ENCODE measurements at places on chromosomes 12 and 14. TPM values are rescaled to one million over a fixed set of nuclear protein-coding genes. Genes with fewer than 3 reads are reported as not detected.
A peak's percentile ranks its signal among the peaks of the same experiment; 100 is the strongest.

ESR2 gene
- 0.35 TPM for total RNA-seq

OTUB2 gene
- 7.7 TPM for total RNA-seq

DNA sequence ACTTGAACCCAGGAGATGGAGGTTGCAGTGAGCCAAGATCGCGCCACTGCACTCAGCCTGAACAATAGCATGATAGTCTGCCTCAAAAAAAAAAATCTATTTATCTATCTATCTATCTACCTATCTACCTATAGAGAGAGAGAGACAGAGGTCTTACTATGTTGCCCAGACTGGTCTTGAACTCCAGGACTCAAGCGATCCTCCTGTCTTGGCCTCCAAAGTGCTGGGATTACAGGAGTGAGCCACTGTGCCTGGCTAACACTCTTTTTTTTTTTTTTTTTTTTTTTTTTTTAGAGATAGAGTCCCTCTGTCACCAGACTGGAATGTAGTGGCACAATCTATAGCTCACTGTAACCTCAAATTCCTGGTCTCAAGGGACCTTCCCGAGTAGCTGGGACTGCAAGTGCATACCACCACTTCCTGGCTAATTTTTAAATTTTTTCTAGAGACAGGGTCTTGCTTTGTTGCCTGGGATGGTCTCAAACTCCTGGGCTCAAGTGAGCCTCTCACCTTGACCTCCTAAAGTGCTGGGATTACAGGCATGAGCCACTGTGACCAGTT lies 1.9 kb downstream of the FAM186A start:
- H3K4me3 ChIP-seq, result no peak overlapping the region
- no peaks in the 10 kb centered on the region for H3K36me3 ChIP-seq
- H3K27ac ChIP-seq, result no peak overlapping the region

DNA sequence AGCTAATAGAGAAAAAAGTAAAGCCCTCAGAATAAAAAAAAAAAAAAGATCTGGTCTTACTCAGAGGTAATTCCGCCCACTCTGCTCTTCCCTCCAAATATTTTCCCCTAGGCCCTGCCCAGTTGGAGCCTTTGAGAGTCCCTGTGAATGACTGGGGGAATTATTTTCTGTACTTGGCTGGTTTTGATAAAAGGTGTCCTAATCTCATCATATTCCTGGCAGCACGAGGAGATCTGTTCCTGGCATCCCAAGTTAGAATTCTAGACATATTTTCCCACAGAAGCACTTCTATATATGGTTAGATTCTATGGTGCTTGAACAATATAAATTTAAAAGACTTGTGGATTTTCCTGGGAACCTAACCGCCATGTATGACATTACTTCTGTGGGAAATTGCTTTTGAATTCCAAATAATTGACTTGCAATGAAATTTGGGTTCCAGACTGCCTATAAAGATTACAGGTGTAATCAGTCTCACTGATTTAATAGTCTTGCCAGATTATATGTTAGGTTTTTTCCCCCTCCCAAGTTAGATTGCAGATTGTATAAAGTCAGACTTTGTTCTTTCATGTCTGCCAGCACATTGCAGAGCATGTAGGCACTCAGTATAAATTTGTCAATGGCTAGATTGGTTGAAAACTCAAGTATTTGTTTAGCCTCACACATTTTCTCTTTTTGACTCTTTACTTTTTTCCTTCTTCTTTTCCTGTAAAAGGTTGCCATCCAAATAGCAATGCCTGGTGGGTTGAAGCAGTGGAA lies 12.3 kb downstream of the GPX2 start:
- H3K27ac ChIP-seq, result no peak overlapping the region
- no peak for DNase-seq
- H3K4me1 ChIP-seq, result no peaks in the 10 kb centered on the region
- H3K4me3 ChIP-seq, result no peak overlapping the region

GRCh38 chr14:100135073-100135472 lies 24.4 kb downstream of the DEGS2 start:
- H3K4me3 ChIP-seq, result no peak overlapping the region
- H3K27me3 ChIP-seq, result no peaks in the 10 kb centered on the region
- no peak overlapping the region for H3K27ac ChIP-seq
- no peak for DNase-seq
- no peaks in the 10 kb centered on the region for H3K36me3 ChIP-seq
- H3K4me1 ChIP-seq, result no peaks in the 10 kb centered on the region

DNA sequence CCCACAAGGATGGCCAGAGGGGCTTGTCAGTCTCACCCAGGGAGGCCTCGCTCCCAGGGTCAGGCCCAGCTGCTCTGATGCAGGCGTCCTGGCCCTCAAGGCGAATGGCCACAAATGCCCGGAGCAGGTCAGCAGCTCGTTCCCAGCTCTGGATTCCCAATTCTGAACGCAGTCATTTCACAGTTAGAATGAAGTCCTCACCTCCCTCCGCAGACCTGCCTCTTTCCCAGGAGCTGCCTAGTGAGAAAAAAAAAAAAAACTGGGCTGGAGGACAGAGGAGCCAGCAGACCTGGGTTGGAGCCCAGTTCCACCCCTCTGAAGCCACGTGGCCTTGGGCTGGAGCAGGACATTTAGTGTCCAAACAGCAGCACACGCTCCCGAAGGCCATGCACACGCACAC lies 62.2 kb upstream of the DIO3 start:
- no peak overlapping the region for H3K27ac ChIP-seq
- no peak for DNase-seq
- no peaks in the 10 kb centered on the region for H3K4me1 ChIP-seq
- H3K36me3 ChIP-seq, result no peaks in the 10 kb centered on the region
- H3K27me3 ChIP-seq, result no peaks in the 10 kb centered on the region

- H3K4me1 ChIP-seq, result no peaks in the 10 kb centered on the region
- H3K4me3 ChIP-seq, result no peak overlapping the region
- no peak overlapping the region for H3K27ac ChIP-seq
- H3K36me3 ChIP-seq, result no peaks in the 10 kb centered on the region
- H3K27me3 ChIP-seq, result no peaks in the 10 kb centered on the region
Observed at GRCh38 chr12:129961091-129961490, 57.3 kb upstream of the TMEM132D start.

GRCh38 chr12:19150273-19150900 lies 20.9 kb downstream of the PLEKHA5 start:
- H3K36me3 ChIP-seq, result no peaks in the 10 kb centered on the region
- no peaks in the 10 kb centered on the region for H3K4me1 ChIP-seq
- no peak overlapping the region for H3K27ac ChIP-seq
- H3K4me3 ChIP-seq, result no peak overlapping the region
- no peak for DNase-seq

GRCh38 chr12:103930787-103931735 lies 851 bp downstream of the HSP90B1 start:
- H3K4me3 ChIP-seq, result peak overlapping the region; percentile 92
- H3K4me1 ChIP-seq, result peaks cover 37% of the 10 kb centered on the region
- H3K27me3 ChIP-seq, result no peaks in the 10 kb centered on the region
- peak overlapping the region; percentile 75 for H3K27ac ChIP-seq

- H3K4me3 ChIP-seq, result no peak overlapping the region
- H3K36me3 ChIP-seq, result no peaks in the 10 kb centered on the region
- no peaks in the 10 kb centered on the region for H3K4me1 ChIP-seq
- H3K27me3 ChIP-seq, result peaks cover 2% of the 10 kb centered on the region
- no peak for DNase-seq
Observed at GRCh38 chr14:79064214-79064613, 894.0 kb downstream of the NRXN3 start.

UTP20 gene
- 31.3 TPM for total RNA-seq

CD63 gene
- 869 TPM for total RNA-seq

- DNase-seq, result peak; percentile 2
- H3K27me3 ChIP-seq, result no peaks in the 10 kb centered on the region
- H3K4me3 ChIP-seq, result no peak overlapping the region
- no peak overlapping the region for H3K27ac ChIP-seq
Observed at GRCh38 chr12:125890971-125891370, 825.7 kb downstream of the AACS start.

SLCO1B1 gene
- not detected for total RNA-seq

DNA sequence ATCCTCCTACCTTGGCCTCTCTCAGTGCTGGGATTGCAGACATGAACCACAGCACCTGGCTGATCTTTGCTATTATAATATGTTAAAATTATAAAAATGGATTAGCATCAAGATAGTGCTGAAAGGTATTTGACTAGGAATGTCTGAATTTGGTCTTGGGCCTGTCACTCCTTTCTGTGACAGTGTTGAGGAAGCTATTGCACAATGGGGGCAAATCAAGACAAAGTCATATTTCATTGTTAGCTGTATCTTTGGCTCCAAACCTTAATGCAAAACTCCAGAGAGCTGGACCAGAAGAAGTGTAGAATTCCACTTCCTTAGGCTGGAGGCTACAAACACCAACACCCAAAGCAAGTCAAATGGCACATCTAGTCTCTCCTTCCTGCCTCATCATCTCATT lies 42.2 kb downstream of the ZCRB1 start:
- no peaks in the 10 kb centered on the region for H3K27me3 ChIP-seq
- DNase-seq, result no peak
- no peaks in the 10 kb centered on the region for H3K36me3 ChIP-seq
- H3K4me3 ChIP-seq, result no peak overlapping the region

GRCh38 chr12:1421091-1421846 lies 173.1 kb downstream of the FBXL14 start:
- no peaks in the 10 kb centered on the region for H3K27me3 ChIP-seq
- H3K27ac ChIP-seq, result no peak overlapping the region
- H3K36me3 ChIP-seq, result peaks cover 5% of the 10 kb centered on the region
- no peaks in the 10 kb centered on the region for H3K4me1 ChIP-seq
- DNase-seq, result no peak
- no peak overlapping the region for H3K4me3 ChIP-seq

GRCh38 chr14:32645551-32645950 lies 293.1 kb upstream of the NPAS3 start:
- no peaks in the 10 kb centered on the region for H3K36me3 ChIP-seq
- H3K27ac ChIP-seq, result no peak overlapping the region
- H3K4me3 ChIP-seq, result no peak overlapping the region
- no peaks in the 10 kb centered on the region for H3K27me3 ChIP-seq
- no peak for DNase-seq

GRCh38 chr12:52020539-52021336 lies 14.0 kb downstream of the TAMALIN start:
- no peak overlapping the region for H3K27ac ChIP-seq
- H3K4me1 ChIP-seq, result peaks cover 11% of the 10 kb centered on the region
- DNase-seq, result peak; percentile 44
- no peaks in the 10 kb centered on the region for H3K27me3 ChIP-seq
- no peak overlapping the region for H3K4me3 ChIP-seq

DNA sequence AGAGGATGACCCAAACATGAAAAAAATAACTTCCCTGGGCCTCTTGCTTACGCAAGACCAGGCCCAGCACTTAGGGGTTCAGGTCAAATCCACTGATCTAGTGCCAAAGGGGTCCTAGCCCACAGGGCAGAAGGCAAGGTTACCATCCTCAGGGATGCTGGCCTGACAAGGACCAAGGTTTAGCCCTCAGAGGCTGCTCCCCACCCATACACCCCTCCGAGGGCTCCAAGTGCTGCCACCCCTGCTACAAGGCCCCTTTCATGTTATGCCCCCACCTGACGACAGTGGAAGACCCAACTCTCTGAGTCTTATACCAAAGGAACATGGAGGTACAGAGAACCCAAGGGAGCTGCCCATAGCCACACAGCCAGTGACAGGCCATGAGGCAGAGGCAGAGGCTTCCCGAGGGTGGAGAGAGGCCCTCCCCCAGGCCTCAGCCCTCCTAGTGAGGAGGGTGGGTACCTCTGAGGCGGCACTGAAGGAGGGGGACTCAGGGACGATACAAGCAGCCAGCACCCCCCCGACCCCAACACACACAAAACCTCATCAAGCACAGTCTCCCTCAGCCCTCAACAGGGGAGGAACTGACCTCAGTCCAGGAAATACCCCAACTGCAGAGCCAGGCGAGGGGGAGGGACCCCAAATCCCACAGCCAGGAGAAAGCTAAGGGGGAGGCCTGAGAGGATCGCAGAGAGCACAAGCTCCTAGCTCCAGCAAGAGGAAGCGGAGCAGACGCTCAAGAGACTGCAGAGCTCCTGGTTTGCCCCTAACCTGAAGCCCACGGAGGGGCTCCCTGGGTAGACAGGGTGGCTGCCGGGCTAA lies 37.0 kb downstream of the ANAPC7 start:
- H3K4me3 ChIP-seq, result no peak overlapping the region
- H3K4me1 ChIP-seq, result no peaks in the 10 kb centered on the region
- no peak overlapping the region for H3K27ac ChIP-seq
- H3K36me3 ChIP-seq, result peaks cover 4% of the 10 kb centered on the region

DNA sequence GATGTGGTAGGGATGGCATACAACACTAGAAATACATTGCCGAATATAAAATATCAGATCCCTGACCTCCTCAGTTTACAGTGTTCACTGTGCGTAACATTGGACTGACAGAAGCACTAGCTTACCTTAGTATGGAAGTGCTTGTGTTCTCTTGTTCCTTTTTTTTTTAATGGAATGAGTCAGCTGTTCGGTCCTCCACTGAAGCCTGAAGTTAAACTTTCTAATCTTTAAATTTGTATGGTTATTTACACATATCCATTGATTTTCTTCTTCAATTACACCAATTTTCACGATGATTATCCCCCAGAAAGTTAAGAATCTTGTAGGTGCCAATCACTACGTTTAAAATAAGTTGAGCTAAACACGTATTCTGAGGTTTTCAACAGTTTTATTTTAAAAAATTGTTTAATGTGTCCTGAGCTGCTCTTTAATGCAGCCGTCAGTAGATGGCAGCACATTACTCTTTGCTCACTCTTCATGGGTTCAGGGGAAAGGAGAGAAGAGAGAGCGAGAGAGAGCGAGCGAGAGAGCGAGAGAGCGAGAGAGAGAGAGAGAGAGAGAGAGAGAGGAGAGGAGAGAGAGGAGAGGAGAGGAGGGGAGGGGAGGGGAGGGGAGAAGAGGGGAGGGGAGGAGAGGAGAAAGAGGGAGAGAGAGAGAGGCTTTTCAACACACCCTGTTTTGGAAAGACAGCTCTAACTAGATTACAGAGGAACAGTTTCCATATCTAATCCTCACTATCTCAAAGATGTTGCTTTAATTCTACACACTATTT lies 134.7 kb upstream of the SCAF11 start:
- peaks cover 20% of the 10 kb centered on the region for H3K4me1 ChIP-seq
- H3K4me3 ChIP-seq, result peak overlapping the region; percentile 66
- H3K27ac ChIP-seq, result no peak overlapping the region
- H3K36me3 ChIP-seq, result no peaks in the 10 kb centered on the region
- peak; percentile 80 for DNase-seq

GRCh38 chr14:104680056-104680805 lies 9.2 kb upstream of the INF2 start:
- H3K27me3 ChIP-seq, result no peaks in the 10 kb centered on the region
- peak overlapping the region; percentile 99 for H3K27ac ChIP-seq
- H3K4me1 ChIP-seq, result peaks cover 62% of the 10 kb centered on the region
- peak; percentile 87 for DNase-seq
- peak overlapping the region; percentile 62 for H3K4me3 ChIP-seq

KRT79 gene
- 0.46 TPM for total RNA-seq
